ENCODE measurements at places on chromosomes 1 and 21. TPM values are rescaled to one million over a fixed set of nuclear protein-coding genes. Genes with fewer than 3 reads are reported as not detected.

GRCh38 chr1:224880593-224881307 lies 48.7 kb upstream of the DNAH14 start:
- DNase-seq, result no peak

- no peak for DNase-seq
These were observed 145.8 kb upstream of the SYT6 start for GRCh38 chr1:114299331-114299975.

- no peak for DNase-seq
These were observed 315.7 kb upstream of the USP25 start for GRCh38 chr21:15414057-15414456.

DNA sequence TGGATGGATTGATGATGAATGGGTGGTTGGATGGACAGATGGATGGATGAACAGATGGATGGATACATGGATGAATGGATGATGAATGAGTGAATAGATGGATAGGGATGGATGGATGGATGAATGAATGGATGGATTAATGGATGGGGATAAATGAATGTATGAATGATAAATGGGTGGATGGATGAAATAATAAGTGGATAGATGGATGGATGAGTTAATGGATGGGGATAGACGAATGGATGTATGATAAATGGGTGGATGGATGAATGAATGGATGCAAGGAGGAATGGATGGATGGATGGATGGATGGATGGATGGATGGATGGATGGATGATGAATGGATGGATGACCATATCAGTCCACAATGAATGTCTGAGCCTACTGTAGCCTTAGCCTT lies 381.9 kb downstream of the SETD4 start:
- no peak for DNase-seq

SPATA45 gene
- not detected for total RNA-seq

SPATA46 gene
- not detected for total RNA-seq

STIL gene
- total RNA-seq, result not detected

GPR3 gene
- total RNA-seq, result not detected

DENND2D gene
- 16.1 TPM for total RNA-seq

Data from body of pancreas (tissue), 4 donors.